ENCODE measurements at places on chromosomes 3 and 15.

GRCh38 chr3:70179111-70179510 lies 133.3 kb downstream of the MDFIC2 start:
- no peak for DNase-seq

DNA sequence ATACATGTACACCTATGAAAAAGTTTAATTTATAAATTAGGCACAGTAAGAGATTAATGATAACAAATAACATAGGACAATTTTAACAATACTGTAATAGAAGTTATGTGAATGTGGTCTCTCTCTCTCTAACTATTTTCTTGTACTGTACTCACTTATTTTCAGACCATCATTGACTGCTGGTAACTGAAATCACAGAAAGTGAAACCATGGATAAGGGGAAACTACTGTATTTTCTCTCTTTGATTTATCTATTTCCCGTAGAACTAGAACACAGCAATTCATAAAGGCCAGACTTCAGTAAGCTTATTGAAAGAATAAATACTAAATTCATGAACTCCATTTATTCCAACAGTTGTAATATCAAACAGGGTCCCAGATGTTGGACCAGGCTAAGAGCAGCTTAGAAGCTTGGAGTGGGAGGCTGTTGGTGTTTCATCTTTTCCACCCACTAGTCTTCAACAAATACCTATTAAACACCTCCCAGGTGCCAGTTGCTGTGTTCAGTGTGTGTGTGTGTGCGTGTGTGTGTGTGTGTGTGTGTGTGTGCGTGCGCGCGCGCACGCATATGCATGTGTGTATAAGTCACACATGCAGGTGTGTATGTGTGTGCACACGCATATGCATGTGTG lies 235.4 kb downstream of the FOXP1 start:
- no peak for DNase-seq

GRCh38 chr3:98449606-98450193 lies 13.3 kb upstream of the OR5K1 start:
- DNase-seq, result no peak

DNA sequence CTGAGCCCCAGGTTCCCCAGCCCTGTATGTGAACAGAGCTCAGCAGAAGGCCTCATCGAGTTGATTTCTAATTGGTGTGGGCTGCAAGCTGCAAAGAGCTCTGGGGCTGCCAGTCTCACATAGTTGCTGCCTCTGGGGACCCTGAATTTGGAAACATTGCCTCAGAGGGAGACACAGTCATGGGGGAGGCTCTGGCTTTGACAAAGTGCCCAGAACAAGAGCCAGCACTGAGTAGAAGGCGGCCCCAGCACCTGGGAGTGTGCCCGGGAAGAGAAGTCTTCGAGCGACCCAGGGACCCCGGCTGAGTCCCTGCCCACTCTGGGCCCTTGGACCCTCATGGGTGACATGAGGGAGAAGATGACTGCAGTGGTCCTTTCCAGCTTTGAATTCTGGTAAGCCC lies 7.3 kb downstream of the NTRK3 start:
- DNase-seq, result no peak

- no peak for DNase-seq
Measured at GRCh38 chr3:192834428-192834827, 83.2 kb downstream of the MB21D2 start.

DNA sequence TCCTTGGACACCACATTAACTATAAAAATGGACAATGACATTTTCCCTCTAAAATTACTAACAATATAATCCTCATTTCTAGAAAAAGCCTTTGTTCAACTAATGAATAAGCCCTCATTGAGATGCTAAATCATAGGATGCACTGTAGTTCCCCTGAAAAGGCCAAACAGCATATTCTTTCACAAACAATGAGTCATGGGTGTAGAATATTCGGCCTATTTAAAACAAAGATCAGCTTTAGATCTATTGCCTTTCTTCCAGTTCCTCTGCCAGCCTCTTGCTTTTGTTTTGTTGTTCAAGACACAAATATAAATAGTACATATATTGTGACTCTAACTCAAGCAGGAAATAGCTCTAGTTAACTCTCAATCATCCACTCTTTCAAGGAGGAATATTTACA lies 82.5 kb downstream of the ADAM10 start:
- no peak for DNase-seq

DNA sequence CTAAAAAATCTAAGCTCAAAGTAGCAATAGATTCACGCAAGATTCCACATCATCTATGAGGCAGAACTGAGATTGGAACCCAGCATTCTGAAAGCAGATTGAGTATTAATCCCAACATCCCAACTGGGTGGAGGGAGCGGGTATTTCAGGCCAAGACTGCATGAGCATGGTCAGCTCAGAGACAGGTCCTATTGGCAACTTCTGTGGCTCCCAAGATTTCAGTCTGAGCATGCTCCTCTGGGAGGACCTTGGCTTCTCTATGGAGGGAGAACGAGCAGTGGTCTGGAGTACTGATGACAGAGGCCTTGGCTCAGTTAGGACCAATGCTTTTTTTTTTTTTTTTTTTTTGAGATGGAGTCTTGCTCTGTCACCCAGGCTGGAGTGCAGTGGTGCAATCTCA lies 4.0 kb upstream of the ITGA11 start:
- DNase-seq, result no peak

- no peak for DNase-seq
Measured at GRCh38 chr3:98008855-98009254, 26.3 kb downstream of the GABRR3 start.

DNA sequence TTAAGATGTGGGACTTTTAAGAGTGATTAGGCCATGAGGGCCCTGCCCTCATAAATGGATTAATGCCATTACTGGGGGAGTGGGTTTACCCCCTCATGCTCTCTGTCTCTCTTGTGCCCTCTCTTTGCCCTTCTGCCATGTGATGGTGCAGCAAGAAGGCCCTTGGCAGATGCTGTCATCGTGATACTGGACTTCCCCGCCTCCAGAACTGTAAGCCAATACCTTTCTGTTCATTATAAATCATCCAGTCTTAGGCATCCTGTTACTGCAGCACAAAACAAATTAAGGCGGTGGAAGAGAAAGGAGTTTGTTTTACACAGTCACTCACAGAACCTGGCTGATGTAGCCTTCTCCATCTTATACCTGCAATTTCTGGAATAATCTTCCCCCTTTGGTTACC lies 360.3 kb upstream of the TBL1XR1 start:
- DNase-seq, result no peak

DNA sequence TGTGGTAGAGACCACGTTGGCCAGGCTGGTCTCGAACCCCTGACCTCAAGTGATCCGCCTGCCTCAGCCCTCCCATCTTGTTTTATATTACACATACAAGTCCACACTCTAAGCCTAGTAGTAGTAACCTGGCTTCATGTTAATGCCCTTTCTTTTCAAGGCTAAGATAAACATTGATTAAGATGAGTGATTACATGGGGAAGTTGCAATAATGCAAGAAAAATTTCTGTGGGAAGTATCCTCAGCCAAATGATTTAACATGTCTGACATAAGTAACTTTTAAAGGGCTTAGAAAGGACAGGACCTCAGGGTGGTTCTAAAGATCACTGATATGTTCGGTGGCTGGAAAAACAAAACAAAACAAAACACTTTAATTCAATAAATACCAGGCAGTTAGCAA lies 72.1 kb downstream of the SFMBT1 start:
- no peak for DNase-seq

GRCh38 chr3:121651684-121652083 lies 9.0 kb downstream of the HCLS1 start:
- no peak for DNase-seq

DNA sequence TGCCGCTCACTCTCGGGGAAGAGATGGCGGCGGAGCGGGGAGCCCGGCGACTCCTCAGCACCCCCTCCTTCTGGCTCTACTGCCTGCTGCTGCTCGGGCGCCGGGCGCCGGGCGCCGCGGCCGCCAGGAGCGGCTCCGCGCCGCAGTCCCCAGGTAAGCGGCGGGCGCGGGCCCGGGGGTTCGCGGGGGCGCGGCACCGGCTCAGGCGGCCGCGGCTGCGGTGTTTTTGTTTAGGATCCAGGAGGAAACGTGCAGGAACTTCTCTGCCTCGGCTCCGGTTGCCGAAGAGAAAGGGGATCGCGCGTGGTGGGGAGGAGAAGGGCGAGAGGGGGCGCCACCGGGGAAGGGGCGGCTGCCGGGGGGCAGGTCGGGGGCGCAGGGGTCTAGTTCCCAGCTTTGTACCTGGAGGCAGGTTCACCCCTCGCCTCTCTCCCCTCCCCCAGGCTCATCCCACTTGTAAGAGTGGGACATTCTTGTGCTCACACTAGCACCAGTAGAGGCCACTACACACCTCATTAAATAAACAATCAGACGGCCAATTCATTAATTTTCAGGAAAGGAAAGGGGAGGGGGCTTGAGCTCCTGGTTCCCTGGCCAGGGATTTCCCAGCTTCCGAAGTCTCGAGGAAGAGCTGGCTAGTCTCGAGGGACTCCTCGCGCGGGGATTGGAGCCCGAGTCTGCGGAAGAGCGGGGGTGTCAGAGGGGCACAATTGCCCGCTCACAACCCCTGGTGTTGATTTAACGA lies 562 bp downstream of the NEO1 start:
- DNase-seq, result peak; percentile 16

GRCh38 chr3:55690177-55690576 lies 203.1 kb upstream of the WNT5A start:
- DNase-seq, result no peak

DNA sequence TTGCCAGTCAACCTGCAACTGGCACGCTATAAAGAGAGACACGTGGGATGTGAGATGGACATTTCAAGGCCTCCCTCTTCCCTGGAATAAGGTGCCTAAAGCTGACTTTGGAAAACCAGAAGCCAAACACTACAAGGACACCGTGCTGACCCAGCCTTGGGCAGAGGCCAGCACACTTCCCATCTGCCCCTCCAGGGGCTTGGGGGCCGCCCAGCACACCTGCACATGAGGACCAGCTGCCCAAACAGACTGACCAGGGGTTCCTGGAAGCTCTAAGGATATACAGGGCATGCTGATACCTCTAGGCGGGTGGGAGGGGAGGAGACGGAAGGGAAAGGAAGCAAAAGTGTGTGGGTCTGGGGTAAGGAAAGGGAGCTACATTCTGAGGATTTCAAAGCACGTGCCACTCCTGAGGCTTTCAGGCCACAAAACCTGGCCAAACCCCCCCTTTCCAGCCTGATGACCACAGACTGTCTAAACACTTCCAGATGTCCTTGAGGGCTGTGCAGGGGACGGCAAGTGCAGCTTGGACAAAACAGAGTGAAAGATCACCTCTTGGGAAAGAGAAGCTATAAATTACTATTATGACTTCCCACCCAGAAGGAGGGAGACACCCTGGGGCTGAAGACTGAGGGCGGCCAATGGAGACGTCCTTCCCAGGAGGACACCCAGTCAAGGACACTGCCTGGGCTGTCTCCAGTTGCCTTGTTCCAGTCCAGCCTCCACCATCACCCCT lies 57.9 kb downstream of the ADCY5 start:
- DNase-seq, result no peak

GRCh38 chr15:91824256-91824655 lies 29.3 kb upstream of the SLCO3A1 start:
- no peak for DNase-seq

- DNase-seq, result no peak
Measured at GRCh38 chr3:177530908-177531307, 333.6 kb upstream of the TBL1XR1 start.

GRCh38 chr3:149003653-149004305 lies 12.4 kb downstream of the GYG1 start:
- DNase-seq, result no peak

- DNase-seq, result no peak
Measured at GRCh38 chr3:105688821-105689220, 180.0 kb downstream of the CBLB start.

DNA sequence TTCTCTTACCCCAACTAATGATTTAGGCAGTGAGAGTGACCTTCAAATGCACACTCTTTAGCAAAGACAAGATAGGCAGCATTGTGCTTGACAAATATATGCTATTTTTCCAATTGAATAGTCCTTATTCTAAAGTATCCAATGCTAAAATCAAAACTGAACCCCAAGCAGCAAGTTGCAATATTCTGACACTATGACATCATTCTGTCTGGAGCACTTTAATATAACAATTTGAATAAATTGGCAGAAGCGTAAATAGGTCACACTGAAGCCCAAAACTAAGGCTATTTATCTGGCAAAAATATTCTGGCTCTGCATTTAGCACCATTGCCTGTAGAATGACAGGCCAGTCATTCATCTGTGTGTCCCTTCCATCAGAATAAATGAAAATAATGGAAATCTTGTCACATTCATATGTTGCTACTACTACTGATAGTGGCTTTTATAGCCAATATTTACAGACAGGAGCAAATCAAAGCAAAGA lies 2.9 kb downstream of the CBLB start:
- no peak for DNase-seq

- no peak for DNase-seq
Measured at GRCh38 chr3:65508750-65509422, 529.8 kb downstream of the MAGI1 start.

DNA sequence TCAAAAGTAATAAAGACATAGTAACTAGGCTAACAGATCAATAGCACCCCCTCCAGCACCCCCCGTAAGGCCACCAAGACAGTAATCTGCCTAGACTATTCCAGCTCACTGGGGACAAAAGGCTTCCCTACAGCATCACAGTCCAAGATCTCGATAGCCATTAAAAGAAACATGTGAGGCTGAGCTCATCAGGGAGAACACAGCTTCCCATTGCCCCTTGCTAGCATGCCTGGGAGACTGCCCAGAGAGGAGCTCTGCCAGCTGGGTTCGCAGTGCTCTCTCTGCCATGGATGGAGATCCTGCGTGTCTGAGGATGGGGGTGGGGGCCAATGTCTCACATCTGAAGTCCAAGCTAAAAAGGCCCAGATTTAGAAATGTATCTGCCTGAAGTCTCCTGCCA lies 17.8 kb downstream of the LRIG1 start:
- DNase-seq, result no peak

GRCh38 chr15:60054472-60054871 lies 50.4 kb downstream of the FOXB1 start:
- no peak for DNase-seq

DNA sequence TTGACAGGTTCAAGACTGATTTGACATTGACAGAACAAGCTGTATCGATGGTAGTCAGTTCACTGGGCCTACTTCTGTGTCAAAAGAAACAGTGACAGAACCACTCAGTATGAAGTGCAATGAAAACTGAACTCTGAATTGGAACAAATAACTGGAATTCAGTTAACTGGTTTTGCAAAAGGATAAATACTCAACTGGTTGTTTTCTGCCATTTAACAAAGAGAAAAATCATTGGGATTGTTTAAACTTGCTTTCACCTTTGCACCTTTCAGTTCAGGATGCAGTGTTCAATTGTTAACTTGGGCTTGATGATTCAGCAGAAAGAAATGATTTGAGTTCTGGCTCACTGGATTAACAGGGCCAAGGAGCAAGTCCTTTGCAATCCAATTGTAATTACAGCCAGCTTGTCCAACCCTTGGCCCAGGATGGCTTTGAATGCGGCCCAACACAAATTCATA lies 4.9 kb downstream of the BTD start:
- no peak for DNase-seq

DNA sequence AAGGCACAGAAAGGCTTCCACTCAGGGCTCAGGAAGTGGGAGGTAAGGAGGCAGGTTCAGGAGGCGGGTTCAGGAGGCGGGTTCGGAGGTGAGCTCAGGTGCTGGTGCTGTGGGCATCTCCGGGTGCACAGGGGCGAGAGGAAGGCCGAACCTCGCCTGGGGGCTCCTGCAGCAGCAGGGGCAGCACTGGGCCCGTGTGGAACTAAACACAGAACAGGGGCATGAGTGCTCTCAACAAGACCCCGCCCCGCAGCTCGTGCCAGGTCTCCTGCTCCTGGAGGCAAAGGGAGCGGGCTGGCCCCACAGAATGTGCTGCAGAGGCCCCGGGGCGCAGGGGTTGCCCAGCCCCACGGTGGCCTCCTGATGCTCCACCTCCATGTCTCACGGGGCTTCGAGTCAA lies 13.7 kb downstream of the ZDHHC19 start:
- DNase-seq, result no peak
